Body of pancreas (tissue), 4 donors: ENCODE measurements at places on chromosomes 12 and 14.
A peak's percentile ranks its signal among the peaks of the same experiment; 100 is the strongest.

DNA sequence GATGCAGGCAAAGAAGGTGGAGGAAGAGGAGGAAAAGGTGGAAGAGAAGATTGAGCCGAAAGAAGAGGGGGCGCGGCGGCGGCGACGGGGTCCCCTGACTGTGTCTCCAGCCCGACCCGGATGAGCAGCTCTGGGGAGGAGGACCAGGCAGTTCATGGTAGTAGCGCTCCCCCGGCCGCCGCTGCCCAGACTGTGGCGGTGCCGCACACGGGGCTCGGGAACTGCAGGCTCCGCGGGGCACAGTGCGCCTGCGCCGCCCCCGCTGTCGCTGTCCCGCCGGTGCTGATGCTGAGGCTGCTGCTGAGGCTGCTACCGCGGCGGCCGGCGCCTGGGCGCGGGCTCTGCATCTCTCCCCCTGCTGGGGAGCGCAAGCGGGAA, at the start of gene KCNH5:
Gene KCNH5 (minus strand): TSS at position 225 of the 378 bp plus-strand sequence. CDS start 272 bp downstream, outside the sequence.
- no peak for DNase-seq
- peaks cover 14% of the 10 kb centered on the region for H3K27me3 ChIP-seq
- H3K4me3 ChIP-seq = no peak within 1 kb of the TSS
- no peak within 1 kb of the TSS for H3K27ac ChIP-seq
- peaks cover 14% of the 10 kb centered on the region for H3K4me1 ChIP-seq

DNA sequence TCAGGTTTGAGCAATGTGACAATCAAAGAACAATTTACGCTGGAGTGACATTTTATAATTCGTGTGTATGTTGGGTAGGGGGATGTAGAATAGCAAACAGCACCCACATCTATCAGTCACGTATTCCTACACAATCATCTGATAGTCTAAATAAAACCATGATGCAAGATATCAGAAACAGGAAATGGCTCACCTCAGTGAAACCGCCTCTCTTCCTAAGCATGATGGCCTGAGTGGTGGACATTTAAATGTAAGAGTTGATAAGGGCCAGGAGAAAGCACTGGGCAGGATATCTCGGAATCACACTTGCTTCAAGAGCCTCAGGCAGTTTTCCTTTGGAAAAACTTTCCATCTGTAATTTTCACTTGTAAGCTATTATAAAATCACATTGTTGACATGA, 128.2 kb downstream of the GRIP1 start:
- DNase-seq = no peak
- H3K27me3 ChIP-seq = no peaks in the 10 kb centered on the region
- H3K4me1 ChIP-seq = no peaks in the 10 kb centered on the region

GRCh38 chr12:54661048-54661447, 12.9 kb upstream of the DCD start:
- no peaks in the 10 kb centered on the region for H3K36me3 ChIP-seq
- no peaks in the 10 kb centered on the region for H3K27me3 ChIP-seq
- H3K4me3 ChIP-seq = no peak overlapping the region
- no peak overlapping the region for H3K27ac ChIP-seq
- H3K4me1 ChIP-seq = peaks cover 9% of the 10 kb centered on the region
- no peak for DNase-seq

GRCh38 chr14:45868377-45868776, 615.4 kb upstream of the MIS18BP1 start:
- H3K27me3 ChIP-seq = no peaks in the 10 kb centered on the region
- H3K36me3 ChIP-seq = no peaks in the 10 kb centered on the region
- no peak overlapping the region for H3K27ac ChIP-seq
- H3K4me3 ChIP-seq = no peak overlapping the region
- no peak for DNase-seq

DNA sequence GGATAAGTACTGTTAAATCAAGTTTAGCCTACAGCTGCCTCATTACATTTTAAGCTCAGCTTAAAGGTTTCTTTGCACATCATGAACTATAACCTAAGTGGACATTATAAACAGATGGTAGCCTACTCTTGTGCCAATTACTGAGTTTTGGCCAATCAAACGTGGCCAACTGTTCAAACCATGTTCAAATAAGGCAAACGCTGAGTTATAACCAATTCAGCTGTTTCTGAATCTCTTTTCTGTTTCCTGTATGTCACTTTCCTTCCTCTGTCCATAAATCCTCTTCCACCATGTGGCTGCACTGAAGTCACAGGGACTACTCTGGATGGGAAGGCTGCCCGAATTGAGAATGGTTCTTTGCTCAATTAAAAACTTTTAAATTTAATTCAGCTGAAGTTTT, 98.4 kb downstream of the BCAT1 start:
- peaks cover 50% of the 10 kb centered on the region for H3K4me1 ChIP-seq
- H3K27ac ChIP-seq = peak overlapping the region; percentile 69
- H3K4me3 ChIP-seq = no peak overlapping the region
- no peak for DNase-seq
- H3K36me3 ChIP-seq = no peaks in the 10 kb centered on the region

DNA sequence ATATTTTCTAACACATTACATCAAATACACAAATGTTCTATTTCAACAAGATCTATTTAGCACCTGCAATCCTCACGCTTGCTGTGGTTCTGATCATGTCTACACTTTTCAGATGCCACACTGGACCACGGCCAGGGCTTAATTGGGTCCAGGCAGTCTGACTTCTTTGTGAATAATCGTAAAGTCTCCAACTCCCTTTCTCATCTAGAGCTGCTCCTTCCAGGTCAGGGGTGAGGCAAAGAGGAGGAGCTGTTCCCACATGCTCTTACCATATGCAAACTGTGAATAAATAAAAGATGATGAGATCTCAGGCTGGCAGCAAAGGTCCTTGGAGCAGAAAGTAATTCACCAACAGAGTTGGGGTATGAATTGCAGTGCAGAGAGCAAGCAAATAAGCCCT, 316.6 kb downstream of the GLT1D1 start:
- DNase-seq = no peak
- H3K27me3 ChIP-seq = no peaks in the 10 kb centered on the region
- no peak overlapping the region for H3K27ac ChIP-seq
- no peaks in the 10 kb centered on the region for H3K4me1 ChIP-seq
- no peaks in the 10 kb centered on the region for H3K36me3 ChIP-seq

GRCh38 chr14:75820761-75821160, 159.7 kb downstream of the TTLL5 start:
- H3K27me3 ChIP-seq = no peaks in the 10 kb centered on the region
- H3K4me1 ChIP-seq = peaks cover 28% of the 10 kb centered on the region
- no peak for DNase-seq
- no peak overlapping the region for H3K27ac ChIP-seq

- no peaks in the 10 kb centered on the region for H3K27me3 ChIP-seq
- no peak for DNase-seq
- no peaks in the 10 kb centered on the region for H3K36me3 ChIP-seq
- peak overlapping the region; percentile 20 for H3K27ac ChIP-seq
- no peak overlapping the region for H3K4me3 ChIP-seq
- H3K4me1 ChIP-seq = peaks cover 33% of the 10 kb centered on the region
Measured at GRCh38 chr12:104460041-104460719, 3.4 kb downstream of the CHST11 start.

DNA sequence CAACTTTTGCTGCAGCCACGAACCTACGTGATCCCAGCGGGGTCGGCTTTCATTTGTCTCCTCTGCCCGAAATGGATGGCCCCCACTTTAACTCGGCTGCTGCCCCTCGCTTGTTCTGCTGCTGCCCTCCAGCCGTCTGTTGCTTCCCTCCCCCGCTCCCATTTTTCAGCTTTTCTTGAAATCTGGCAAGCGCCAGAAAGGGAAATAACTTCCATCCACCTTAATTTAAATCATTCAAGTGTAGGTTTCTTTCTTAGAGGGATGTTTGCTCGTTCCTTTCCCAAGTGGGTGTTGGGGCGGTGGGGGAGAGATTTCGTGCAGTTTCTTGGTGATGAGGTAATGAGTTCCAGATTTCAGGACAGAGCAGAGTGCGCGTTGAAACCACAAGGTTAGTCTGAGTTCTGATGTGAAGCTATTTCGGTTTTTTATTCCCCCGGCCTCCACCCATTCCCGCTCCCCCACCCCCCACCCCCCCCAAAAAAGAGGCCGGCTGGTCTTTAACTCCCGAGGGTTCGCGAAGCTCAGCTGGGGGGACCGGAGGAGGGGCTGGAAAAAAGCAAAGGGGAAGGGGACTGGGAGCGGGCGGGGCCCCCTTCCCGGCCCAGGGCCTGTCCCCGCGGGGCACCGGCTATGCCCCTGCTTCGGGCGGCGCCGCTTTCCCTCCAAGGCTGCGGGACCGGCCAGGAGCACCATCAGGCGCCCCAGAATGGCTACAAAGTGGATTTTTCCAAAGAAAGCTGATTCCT, 2.2 kb upstream of the ZFP36L1 start:
- H3K4me3 ChIP-seq = peak overlapping the region; percentile 94
- H3K27ac ChIP-seq = peak overlapping the region; percentile 99
- peak; percentile 76 for DNase-seq
- H3K27me3 ChIP-seq = no peaks in the 10 kb centered on the region

- H3K27ac ChIP-seq = no peak overlapping the region
- no peaks in the 10 kb centered on the region for H3K27me3 ChIP-seq
- peaks cover 6% of the 10 kb centered on the region for H3K4me1 ChIP-seq
- no peak overlapping the region for H3K4me3 ChIP-seq
Measured at GRCh38 chr14:65286443-65286842, 126.1 kb upstream of the FUT8 start.

DNA sequence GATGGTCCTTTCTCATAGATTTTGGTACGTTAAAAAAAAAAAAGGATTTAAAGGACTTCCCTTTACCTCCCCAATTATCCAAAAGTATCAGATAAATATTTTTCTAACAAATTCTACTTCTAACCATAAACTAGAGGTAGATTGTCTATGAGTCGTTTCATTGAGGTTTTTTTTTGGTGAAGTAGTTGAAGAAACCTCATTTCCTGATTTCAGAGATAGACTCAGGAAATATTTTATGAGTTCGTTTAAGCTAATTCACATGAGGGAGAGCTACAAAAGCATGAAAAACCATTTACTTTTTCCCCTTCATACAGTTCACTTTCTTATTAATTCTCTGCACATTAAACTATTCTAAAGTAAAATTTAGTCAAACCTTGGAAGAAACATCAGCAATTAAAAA, 112.5 kb downstream of the RALGAPA1 start:
- no peak for DNase-seq
- H3K36me3 ChIP-seq = no peaks in the 10 kb centered on the region
- no peak overlapping the region for H3K27ac ChIP-seq
- H3K27me3 ChIP-seq = no peaks in the 10 kb centered on the region
- H3K4me3 ChIP-seq = no peak overlapping the region

DNA sequence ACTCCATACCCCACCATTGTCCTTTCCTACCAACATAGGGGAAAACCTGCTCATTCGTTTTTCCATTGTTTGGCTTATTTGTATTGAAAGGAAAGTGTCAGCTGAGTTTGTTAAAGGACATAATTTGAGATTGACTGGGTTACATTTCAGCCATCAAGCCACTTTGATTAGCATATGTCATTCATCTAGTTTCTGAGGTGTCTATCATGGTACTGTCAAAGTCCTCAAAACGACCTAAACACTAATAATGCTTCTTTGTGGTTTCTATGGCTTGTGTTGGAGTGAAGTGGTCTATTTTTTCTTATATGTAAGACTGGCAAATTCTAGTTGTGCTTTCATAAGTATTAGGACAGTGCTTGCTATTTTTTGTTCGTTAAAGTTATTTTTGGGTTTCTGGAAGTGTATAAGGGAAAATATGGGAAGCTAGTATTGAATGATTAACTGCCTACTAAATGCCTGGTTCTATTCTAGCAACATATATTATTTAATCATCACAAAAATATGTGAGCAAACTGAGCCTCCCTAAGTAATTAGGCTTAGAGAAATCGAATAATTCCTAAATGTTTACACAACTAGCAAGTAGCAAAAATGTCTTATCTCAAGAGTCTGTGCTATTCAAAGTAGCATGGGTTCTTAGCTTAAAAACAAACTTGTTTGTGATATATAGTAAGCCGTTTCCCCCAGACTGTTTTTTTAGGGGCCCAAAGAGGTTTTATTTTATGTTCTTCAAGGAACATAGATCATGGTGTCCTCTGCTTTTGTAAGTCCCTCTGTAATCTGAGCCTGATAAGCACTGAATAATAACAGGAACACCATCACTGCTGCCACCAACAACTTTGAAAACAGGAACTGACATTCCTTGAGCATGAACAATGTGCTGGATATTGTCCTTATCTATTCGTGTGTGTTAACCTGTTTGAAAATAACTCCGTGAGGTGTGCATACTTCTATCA, 67.1 kb downstream of the DERA start:
- H3K4me3 ChIP-seq = no peak overlapping the region
- no peaks in the 10 kb centered on the region for H3K36me3 ChIP-seq
- H3K27me3 ChIP-seq = no peaks in the 10 kb centered on the region
- no peak for DNase-seq

DNA sequence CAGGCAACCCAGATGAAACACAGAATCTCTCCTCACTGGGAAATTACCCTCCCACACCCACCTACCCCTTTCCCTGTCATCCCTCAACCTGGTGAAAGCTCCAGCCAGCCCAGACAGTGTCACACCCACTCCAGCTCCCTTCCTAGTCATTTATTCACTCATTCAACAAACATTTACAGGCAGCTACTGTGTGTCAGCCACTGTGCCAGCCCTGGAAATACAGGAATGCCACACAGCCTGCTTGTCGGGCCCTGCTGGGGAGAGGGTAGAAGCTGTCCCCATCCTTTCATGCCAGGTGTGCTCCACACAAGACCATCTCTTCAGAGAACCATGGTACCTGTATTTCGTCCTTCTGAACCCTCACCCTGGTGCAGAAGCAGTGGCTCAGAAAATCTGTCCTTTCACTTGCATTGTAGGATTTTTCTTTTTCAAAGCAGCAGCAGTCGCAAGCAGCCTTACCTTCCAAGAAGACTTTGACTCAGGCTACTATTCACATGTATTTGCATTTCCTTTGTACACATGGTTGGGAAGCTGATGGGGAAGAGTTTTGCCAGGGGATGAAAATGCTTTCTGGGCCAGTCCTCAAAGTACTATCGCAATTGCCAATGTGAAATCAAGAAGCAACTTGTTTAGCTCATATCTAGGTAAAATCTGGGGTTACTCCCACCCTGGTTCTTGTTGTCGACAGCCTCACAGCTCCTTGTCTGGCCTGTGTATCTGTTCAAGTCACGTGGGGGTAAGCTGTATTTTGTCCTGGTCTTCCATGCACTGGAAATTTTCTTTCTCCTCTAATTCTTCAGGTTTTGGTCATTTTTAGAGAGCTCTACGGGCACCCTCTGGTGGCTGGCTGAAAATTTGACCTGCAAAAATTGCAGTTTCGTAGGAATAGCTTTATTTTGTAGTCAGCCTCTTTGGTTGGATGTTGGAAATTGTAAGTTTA, 147.4 kb upstream of the EGLN3 start:
- no peaks in the 10 kb centered on the region for H3K4me1 ChIP-seq
- H3K27ac ChIP-seq = no peak overlapping the region
- peak; percentile 35 for DNase-seq
- no peaks in the 10 kb centered on the region for H3K27me3 ChIP-seq
- no peaks in the 10 kb centered on the region for H3K36me3 ChIP-seq

GRCh38 chr12:53064613-53065436, 14.4 kb downstream of the SPRYD3 start:
- peaks cover 30% of the 10 kb centered on the region for H3K4me1 ChIP-seq
- H3K36me3 ChIP-seq = no peaks in the 10 kb centered on the region
- no peak overlapping the region for H3K4me3 ChIP-seq
- DNase-seq = peak; percentile 2
- H3K27me3 ChIP-seq = no peaks in the 10 kb centered on the region
- no peak overlapping the region for H3K27ac ChIP-seq
